ENCODE measurements at places on chromosomes 3 and 15.
A peak's percentile ranks its signal among the peaks of the same experiment; 100 is the strongest.

GRCh38 chr3:9765865-9766264 is 3.9 kb downstream of the CAMK1 start:
- no peak for DNase-seq

- DNase-seq, result no peak
Observed at GRCh38 chr3:186536883-186537844, 7.0 kb downstream of the CRYGS start.

- DNase-seq, result no peak
Observed at GRCh38 chr3:55780913-55781312, 293.8 kb upstream of the WNT5A start.

DNA sequence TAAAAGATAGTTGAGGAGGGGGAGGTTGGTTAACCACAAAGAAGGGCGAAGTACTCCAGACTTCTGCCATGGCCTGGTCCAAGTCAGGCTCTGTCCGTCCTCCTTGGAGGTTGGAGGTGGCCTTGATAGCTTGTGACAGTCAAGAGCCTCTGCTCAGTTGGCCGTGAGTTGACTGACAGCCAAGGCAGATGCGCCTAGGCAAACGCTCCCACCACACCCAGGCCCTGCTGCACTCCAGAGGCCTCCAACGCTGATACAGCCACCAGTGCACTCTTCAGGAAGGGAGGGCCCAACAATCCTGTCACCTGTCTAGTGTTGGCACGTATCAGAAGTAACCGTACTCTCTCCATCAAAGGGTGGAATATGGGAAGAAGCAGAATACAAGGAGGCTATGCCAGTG is 9.3 kb downstream of the RBPMS2 start:
- no peak for DNase-seq

DNA sequence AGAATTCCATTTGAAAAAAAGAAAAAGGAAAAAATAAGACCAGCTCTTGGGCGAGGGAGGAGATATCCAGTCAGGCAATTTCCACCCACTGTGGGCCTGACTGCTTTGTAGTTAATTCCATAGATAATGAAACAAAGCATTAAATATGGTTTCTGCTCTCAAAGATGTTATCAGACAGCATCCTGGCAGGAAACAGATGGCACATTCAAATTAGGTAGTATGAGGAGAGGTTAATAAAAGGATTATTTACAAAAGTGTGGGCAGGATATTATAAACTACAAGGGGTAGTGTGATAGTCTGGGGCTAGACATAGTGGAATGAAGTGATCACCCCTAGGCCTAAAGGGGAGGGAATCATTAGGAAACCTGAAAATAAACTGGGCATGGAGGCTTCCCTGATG is 193.2 kb downstream of the CLSTN2 start:
- DNase-seq, result peak; percentile 63

DNA sequence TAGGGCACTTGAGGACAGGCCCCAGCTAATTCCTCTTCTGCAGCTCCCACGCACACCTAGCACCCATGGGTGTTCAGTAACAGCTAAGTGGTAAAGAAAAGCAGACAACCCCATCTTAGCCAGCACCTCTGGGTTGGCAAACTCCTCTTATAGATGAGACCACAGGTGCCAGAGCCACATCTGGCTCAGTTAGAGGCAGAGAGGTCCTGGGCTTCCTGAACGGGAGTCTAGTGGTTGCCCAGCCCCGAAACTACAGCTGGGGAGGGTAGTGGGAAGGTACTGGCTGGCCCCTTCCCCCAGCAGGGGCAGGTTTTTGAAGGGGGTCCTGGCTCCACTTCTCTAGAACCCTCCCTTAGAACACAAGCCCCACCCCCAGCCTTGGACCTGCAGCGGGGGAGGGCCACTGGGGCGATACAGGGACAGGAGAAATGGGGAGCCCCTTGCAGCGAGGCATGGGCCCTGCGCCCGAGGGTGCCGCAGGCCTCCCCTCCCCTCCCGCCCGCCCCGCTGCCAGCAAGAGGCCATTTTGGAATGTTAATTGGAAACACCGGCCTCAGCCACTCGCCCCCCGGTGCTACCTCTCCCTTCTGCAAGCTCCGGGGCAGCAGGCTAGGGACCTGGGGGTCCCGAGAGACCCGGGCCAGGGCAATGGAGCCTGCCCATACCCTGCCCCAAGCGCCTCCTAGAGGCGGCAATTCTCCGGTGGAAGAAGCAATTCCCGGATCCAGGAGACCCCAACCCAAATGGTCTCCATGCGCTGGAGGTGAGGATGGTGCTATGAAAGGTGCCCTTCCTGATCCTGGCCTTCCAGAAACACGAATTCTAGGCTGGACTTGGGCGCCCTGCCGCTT is 1.5 kb downstream of the DUSP7 start:
- no peak for DNase-seq

DNA sequence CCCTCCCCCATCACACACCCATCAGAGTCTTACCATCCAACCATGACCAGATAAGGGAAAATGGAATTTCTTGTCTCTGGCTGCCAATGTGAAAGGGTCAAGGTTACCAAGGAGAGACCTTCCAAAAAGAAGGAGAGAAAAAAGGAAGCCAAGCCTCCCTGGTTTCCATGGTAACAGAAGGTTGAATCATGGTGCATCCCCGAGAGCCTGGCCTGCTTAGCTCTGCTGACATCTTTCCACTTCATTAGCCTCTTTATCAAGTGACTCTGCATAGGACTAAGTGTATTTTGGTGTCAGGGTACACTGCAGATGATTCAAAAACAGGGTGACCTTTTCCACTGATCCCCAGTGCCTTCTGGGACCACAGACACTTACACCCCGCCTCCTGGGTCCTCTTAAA is 225.7 kb upstream of the PPP2R3A start:
- peak; percentile 15 for DNase-seq

DNA sequence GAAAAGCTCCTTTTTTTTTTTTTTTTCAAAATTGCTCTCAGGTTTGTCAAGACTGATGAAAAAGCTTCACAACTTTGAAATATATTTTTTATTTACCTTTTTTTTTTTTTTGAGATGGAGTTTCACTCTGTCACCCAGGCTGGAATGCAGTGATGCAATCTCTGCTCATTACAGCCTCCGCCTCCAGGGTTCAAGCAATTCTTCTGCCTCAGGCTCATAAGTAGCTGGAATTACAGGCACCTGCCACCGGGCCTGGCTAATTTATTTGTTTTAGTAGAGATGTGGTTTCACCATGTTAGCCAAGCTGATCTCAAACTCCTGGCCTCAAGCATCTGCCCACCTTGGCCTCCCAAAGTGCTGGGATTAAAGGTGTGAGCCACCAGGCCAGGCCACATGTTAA is 1515.0 kb downstream of the OTOL1 start:
- DNase-seq, result peak; percentile 39

- no peak for DNase-seq
Observed at GRCh38 chr3:106566277-106566676, 697.5 kb upstream of the CBLB start.

GRCh38 chr3:159238646-159239045 is 436.8 kb downstream of the MFSD1 start:
- no peak for DNase-seq

DNA sequence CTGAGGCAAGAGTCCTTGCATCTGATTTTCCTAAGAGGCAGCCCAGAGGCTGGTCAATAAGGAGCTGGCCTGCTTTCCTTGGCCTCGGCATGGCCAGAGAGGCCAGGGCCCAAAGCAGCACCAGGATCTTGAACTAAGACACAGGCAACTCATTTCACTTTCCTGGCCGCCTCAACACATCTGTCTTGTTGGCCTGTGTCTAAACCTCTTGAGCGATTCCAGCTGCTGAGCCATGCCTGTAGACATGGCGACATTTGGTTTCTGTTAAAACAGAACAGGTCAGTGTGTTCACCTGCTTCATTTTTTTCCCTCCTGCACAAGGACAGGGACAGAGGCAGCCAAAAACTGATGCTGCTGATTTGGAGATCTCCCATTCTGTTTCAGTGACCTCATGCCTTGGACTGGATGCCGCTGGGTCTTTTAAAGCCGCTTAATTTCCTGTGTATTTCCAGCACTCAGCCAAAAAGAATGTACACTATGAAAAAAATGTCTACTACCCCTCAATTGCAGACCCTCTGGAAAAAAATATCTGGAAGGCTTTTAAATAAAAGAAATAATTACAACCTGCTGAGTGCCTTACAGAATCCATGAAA is 266.6 kb upstream of the ICE2 start:
- DNase-seq, result no peak

- DNase-seq, result no peak
Observed at GRCh38 chr3:16795581-16795980, 89.2 kb upstream of the PLCL2 start.

- no peak for DNase-seq
Observed at GRCh38 chr15:47383801-47384200, 333.5 kb upstream of the SEMA6D start.

- no peak for DNase-seq
Observed at GRCh38 chr3:105495021-105495420, 128.3 kb downstream of the ALCAM start.

- DNase-seq, result peak; percentile 82
Observed at GRCh38 chr3:195909644-195910498, 1.5 kb upstream of the TNK2 start.

DNA sequence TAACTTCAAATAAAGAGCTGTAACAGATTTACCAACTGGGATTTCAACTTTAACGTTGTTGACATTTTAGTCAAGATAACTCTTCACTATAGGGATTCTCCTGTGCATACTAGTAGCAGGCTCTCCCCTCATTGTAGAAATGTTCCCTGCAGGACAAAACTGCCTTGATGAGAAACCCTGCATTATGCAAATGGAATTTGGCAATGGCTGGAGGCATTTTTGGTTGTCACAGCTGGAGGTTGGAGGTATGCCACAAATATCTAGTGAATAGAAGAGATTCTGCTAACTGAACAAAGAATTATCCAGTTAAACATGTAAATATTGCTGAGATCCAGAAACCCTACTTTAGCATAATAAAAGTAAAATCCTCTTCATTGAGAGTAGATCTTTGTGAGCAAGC is 928.8 kb upstream of the ALCAM start:
- DNase-seq, result peak; percentile 12

- DNase-seq, result no peak
Observed at GRCh38 chr15:90033006-90033405, 31.9 kb downstream of the ZNF710 start.

- DNase-seq, result no peak
Observed at GRCh38 chr3:55969634-55970033, 482.5 kb upstream of the WNT5A start.

GRCh38 chr3:15791525-15791924 is 6.3 kb downstream of the ANKRD28 start:
- DNase-seq, result no peak

DNA sequence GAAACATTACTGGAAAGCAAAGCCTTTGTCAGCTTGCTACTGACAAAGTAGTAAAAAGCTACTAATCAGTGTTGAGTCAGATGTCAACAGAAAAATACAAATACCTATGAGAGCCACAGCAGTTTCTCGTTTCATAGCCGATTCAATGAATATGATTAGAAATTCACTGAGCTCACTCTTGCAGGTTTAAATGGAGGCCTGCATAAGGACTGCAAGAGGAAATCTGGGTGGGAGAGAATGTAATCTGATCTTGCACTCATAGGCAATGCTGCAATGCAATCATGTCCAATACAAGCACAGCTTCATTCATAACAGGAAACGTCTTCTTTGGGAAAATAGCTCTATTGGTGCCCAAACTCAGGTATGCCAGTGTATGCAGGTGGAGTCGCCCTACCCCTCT is 608.8 kb downstream of the ROBO2 start:
- no peak for DNase-seq

- DNase-seq, result peak; percentile 79
Observed at GRCh38 chr15:69540622-69541021, 88.0 kb downstream of the RPLP1 start.

DNA sequence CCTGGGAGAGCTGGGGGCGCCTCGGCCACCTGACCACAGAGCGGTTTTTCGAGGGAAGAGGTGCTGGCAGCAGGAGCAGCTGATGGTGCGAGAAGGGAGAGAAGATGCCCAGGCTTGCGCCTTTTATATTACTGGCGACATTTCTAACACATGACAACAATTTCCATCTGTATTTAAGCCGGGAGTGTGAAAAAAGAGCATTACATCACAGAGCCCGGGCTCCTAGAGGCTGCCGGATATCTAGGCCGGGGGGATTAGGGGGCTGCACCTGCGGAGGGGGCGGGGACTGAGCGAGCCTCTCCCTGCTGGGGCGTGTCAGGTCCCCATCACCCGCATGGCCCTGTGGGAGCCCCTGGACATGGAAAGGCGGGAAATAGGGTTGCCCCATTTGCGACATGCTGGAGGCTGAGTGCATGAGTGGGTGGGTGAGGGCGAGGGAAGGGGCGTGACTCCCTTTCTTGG is 440.7 kb downstream of the MAGI1 start:
- DNase-seq, result no peak

DNA sequence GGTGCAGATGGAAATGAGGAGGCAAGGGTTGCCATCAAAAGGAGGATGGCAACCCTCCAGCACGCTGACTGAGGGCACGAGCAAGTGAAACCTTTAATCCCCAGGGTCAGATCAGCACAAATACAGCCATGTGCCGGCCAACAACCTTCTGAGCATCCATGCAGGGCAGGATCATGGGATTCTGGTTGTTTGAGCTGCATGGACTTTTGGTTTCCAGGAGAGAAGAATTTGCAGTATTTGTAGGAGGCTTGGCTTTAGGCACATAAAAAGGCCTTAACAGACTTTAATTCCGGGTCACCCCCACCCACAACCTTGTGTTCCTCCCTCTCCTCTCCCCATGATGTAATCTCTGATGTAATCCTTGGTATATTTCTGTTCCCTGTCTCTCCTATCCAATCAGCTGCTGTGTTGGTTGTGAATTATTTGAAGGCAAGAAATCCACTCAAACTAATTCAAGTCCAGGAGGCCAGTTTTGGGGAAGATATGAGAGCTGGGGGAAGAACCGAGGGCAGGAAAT is 254.3 kb downstream of the SHQ1 start:
- DNase-seq, result no peak

DNA sequence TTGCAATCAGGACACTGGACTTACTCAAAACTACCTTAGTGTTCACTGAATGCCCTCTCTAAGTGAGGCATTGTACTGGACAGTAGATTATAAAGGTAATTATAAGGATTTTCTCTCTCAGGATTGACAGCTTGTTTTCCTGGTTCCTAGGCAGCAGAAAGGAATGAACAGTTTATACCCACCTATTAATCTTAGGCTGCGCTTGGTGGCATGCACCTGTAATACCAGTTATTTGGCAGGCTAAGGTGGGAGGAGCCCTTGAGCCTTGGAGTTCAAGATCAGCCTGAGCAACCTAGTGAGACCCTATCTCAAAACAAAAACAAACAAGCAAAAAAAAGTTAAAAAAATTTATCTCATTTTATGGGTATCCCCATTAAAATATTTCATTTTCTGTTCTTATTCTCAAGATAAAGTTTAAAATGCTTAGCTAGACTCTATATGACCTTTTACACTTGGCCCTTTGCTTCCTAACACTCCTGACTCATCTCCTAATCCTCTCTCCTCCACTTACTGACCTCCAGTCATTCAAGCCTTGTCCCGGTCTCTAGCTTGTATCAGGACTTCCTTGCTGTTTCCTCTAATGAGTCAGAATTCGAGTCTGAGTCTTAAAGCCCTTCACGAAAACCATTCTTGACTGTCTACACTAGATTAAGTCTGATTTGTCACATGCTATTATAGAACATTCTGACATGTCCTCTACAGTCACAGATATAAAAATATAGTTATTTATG is 348.6 kb downstream of the NLGN1 start:
- DNase-seq, result peak; percentile 53

GRCh38 chr15:28026221-28026620 is 72.9 kb downstream of the OCA2 start:
- no peak for DNase-seq

Data from NCI-H1417 (cell line).